ENCODE measurements at places on chromosomes 3 and 15.

- no peak for DNase-seq
Measured at GRCh38 chr3:42302924-42303634, 37.1 kb upstream of the CCK start.

DNA sequence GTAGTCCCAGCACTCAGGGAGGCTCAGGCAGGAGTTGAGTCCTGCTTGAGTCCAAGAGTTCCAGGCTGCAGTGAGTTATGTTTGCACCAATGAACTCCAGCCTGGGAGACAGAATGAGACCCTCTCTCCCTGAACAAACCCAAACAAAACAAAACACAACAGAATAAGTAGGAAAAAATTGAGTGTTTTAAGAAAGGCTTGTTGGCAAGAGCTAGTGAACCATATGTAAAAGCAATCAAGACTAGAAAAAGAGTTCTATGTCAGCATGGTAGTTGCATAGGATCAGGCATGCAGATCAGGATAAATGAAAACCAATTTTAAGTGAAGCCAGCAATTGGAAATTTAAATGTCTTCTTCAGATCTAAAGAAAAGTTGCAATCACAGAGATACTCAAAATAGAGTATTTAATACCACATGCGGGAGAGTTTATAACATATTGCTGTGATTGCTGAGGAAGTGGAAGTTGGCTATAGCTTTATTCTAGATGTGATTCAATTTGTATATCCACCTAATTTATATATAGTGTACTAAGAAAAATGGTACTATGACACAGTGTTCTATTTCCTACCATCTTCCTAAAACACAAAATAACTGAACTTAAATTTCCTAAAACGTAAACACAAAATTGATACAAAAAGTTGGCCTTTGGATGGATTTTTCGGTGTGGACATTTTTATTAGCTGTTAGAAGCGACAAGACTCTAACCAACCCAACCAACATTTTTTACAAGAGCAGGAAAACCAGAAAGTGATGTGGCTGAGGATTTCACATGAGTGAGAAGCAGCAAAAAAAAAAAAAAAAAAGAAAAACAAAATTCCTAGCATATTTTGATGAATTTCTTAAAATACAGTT is 101.9 kb upstream of the ROBO1 start:
- DNase-seq, result no peak

- no peak for DNase-seq
Measured at GRCh38 chr3:174931473-174932353, 72.6 kb downstream of the NAALADL2 start.

DNA sequence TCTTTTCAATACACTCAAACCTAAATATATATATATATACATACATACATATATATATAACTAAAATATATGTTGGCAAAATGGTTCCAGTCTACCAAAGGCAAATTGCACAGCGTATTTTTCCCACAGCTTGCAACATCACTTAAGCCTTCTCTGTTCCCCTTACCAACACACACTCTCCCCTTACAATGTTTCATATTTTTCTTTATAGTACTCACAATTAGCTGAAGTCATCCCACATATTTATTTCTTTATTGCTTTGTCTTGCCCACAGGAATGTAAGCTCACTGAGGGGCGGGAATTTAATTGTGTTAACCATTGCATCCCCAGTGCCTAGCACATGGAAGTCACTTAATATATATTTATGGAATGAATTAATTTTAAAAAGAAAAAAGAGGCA is 288.3 kb downstream of the ULK4 start:
- no peak for DNase-seq

- DNase-seq, result no peak
Measured at GRCh38 chr15:62854420-62855084, 188.0 kb upstream of the TPM1 start.

DNA sequence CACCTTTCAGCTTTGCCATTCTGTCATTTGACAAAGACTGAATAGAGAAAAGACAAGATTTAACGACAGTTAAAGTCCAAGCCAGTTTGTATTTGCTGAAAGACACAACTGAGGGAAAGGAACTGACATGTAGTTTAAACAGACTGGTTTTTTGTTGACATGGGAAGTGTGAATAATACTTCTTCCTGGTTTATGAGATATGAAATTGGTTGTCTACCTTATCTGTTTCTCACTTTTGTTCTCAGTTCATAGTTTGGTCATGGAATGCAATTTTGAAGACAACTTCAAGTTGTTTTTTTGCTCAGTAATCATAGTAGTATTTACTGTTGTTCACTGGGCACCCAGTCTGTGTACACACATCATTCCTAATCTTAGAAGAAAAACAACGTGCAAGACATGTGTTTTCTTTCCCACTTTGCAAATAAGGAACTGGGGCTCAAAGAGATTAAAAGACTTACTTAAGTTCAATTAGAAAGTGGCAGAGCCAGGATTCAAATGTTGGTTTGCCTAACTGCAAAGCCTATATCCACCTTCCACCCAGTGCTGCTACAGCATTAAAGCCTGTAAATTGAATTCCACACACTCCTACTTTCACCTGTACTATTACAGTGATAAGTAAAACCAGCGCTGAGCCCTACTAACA is 103.5 kb downstream of the LPP start:
- DNase-seq, result no peak

DNA sequence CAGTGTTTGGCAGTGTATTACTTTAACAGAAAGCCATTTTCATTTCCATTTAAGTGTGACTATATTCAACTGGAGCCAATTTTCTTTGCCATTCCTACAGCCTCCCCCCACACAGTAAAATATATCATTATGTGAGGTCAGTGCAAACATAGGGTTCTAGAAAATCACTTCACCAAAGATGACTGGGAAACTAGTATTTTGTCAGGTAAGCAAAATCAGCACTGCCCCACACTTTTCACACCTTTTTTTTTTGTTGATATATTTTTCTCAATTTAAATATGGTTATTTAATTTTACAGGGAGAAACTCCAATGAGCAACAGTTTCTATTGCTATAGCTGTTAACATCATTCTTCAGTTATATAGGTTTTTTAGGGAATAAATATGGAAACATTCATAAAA is 29.7 kb downstream of the MKRN2OS start:
- no peak for DNase-seq
